Activated T-cell treated with anti-CD3 and anti-CD28 coated beads, Interleukin-2, amount 50 U/mL, for 48 hours (primary cell): ENCODE measurements at places on chromosomes 16 and 17.

DNA sequence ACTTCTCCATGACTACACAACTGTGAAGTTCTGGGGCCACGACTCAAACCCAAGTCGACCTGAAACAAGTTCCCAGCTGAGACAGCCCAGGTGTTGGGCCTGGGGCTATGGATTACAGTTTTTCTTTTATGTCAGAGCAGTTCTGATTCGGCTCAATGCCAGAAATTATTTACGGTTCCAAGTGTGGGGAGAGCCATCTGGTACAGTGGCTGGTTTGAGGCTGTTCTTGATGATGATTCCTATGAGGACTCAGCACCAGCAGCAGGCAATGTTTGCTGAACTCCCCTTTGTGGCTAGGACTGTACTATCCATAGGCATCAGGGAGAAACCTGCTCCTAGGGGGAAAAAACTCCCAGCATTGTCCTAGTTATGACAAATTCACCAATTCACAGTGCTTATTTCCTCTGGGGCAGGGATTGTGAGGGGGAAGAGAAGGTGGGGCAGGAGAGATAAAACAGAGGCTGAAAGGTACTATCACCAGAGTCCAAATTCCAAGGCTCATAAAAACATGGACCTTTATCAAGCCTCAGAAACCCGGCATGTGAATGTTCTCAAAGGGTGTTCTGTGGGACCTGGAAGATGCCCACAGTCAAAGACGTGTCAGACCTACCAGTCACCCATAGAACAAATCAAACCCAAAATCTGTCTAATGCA is 18.2 kb upstream of the CMTM4 start:
- no peak for DNase-seq

- no peak for DNase-seq
Measured at GRCh38 chr16:55297062-55297909, 26.7 kb upstream of the IRX6 start.

DNA sequence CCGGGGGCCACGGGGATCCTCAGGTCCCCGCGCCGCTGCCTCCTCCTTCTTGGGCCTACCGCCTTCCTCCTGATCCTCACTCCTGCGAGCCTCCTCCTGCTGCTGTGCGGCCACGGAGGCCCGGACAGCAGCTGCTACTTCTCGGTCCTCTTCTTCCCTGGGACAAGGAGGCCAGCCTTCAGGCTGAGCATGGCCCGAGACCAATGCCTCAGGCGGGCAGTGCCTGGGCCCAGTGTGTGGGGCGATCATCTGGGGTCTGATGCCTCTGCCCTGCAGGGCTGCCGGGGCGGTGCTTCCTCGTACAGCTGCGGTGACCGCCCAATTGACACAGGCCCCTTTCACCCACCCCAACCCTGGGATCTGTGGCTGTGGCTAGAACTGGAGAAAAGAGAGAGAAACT is 8.6 kb downstream of the ZNF598 start:
- DNase-seq = no peak

- DNase-seq = no peak
Measured at GRCh38 chr16:64858076-64858475, 263.8 kb downstream of the CDH11 start.

- DNase-seq = no peak
Measured at GRCh38 chr16:52578829-52579498, 32.0 kb upstream of the TOX3 start.
